Smooth muscle cell of the brain vasculature (primary cell): ENCODE measurements at places on chromosomes 2 and 18.
A peak's percentile ranks its signal among the peaks of the same experiment; 100 is the strongest.

- DNase-seq = no peak
Measured at GRCh38 chr18:13239171-13239956, 20.8 kb downstream of the LDLRAD4 start.

- no peak for DNase-seq
Measured at GRCh38 chr2:138170485-138170884, 206.2 kb downstream of the HNMT start.

GRCh38 chr18:80106482-80107051 lies 2.5 kb upstream of the ADNP2 start:
- DNase-seq = no peak

- no peak for DNase-seq
Measured at GRCh38 chr2:238725298-238725697, 122.6 kb upstream of the TWIST2 start.

DNA sequence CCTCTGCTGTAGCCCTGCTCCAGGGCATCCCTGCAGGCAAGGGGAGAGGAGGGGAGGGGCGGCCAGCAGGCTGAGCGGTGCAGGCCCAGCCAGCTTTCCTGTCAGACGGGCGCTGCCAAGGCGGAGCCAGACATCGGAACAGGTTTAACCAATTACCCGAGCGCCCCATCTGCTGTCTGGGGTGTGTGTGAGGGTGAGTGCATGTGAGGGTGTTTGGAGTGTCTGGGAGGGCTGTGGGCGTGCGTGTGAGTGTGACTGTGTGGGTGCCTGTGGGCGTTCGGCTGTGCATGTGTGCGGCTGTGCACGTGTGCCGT lies 20.0 kb downstream of the EMX1 start:
- DNase-seq = no peak

DNA sequence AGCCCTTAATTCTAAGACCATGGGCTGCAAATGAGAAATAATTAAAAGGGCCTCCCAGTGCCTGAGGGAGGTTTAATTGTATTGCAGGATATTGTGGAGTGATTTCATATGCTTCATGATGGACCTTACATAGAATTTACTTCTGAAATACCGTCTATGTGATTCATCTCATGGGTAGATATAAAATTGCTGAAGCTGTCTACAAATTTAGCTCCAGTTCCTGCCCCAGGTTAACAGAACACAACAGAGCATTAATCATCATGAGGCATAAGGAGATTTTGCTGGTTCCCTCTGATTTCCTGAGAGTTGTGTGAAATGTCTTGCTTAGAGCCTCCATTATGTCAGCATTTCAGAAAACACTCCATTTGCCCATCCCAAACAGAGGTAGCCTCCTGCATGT lies 770 bp downstream of the UPP2 start:
- no peak for DNase-seq

GRCh38 chr2:51000849-51001617 lies 30.9 kb downstream of the NRXN1 start:
- no peak for DNase-seq

GRCh38 chr18:13422541-13423147 lies 204.1 kb downstream of the LDLRAD4 start:
- no peak for DNase-seq

DNA sequence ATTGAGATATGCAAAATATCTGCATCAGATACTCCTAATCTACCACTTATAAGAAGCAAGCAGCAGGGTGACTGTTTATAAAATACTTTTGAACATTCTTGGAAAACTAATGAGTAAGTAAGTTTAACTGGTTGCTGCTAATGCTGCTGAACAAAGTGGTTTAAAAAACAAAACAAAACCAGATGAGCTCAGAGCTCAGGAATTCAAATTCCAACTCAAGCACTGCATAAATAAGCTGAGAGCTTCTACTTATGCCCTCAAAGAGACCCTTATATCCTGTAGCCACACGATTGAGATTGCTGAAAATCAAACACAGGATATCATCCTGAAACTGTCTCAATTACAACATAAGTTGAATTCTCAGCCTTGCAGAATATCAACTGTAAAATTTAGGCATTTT lies 62.3 kb upstream of the NYAP2 start:
- peak; percentile 64 for DNase-seq

DNA sequence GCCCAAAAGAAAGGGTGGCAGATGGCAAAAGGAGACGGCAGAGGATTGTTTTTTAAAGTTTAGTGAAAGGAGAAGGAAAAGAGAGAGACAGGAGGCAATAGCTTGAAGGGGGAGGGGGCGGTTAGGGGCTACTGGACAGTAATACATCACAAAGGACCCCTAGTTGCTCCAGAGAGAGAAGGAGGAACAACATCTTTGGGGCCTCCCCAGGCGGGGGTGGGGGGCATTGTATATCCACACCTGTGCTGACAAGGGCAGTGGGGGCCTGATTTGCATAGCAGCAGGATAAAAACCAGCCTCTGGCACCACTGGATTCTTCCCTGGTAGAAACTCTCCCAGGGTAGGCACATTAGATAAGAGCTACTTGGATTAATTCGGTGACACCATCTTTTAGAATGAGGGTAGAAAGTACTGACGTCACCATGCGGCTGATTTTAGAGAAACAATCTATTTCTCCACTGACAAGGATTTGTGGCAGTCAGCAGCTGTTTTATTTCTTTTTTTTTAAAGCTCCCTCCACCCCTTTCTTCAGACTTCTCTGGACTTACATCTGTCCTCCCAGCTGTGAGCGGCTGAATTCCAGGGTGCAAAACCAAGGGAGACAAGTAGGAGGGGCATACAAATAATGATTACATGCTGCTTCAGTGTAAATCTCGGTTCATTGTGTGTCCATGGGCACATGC lies 199.8 kb upstream of the NRP2 start:
- DNase-seq = no peak

- no peak for DNase-seq
Measured at GRCh38 chr2:241978670-241979069, 109.1 kb downstream of the RTP5 start.

DNA sequence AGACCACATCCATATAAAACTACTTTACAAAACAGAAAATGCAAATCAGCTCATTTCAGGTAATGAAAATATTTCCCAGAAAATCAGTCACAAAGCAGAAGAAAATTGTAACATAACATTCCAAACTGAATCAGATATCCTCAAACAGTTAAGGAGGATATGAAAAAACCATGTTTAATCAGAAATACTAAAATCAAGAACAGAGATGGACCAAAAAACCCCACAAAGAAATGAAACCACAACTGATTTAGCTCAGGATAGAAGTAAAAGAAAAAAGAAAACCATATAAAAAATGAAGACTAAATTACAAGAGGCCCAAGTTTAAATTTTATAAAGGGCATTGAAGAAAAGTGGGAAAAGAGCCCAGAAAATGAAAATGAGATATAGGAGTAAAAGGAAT lies 102.9 kb downstream of the RAB3GAP1 start:
- DNase-seq = no peak

- DNase-seq = no peak
Measured at GRCh38 chr2:239294571-239295054, 106.2 kb downstream of the HDAC4 start.

- DNase-seq = no peak
Measured at GRCh38 chr18:74528913-74529312, 5.4 kb upstream of the CNDP1 start.

GRCh38 chr2:57720728-57721627 lies 325.6 kb upstream of the VRK2 start:
- peak; percentile 32 for DNase-seq

- DNase-seq = no peak
Measured at GRCh38 chr2:46293466-46293865, 3.7 kb upstream of the EPAS1 start.

- no peak for DNase-seq
Measured at GRCh38 chr2:43609290-43609918, 13.6 kb upstream of the THADA start.

DNA sequence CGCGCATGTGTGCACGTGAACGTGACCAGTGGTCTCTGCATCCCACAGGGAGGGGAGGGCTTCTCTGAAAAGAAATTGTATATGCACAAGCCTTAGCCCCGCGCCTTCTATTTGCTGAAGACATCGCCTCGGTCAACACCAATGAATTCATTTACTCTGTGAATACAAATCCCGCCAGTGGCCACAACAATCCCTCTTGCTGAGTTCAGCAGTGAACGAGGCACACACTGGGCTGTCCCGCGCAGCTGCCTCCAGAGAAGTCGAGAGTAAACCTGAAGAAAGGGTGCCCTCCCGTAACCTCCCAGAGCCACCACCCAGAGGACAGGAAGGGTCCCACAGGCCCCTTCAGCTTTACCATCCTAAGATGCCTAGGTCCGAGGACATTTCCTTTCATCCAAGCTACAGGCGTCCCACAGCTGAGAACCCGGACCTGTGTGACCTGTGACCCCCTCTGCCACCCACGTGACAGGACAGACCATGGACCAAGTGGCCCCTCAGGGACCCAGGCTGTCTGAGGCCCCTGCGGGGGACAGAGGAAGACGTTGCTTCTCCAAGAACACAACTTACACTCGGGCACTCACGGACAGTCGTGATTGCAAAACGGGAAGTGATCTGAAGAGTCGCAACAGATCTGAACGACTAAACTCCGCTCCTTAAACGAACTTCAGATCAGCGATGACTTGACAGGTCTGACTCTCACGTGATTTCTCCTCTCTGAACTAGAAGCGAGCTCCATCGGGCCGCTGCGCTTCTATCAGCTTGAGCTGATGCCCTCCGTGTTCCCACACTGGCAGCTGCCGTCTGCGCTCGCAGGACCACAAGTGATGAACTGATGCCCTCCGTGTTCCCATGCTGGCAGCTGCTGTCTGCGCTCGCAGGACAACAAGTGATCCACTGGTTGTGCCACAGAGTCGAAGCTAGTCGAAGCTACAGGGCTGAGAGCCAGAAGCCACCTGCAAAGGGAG lies 92.7 kb downstream of the ZNF516 start:
- no peak for DNase-seq

- no peak for DNase-seq
Measured at GRCh38 chr2:950080-950966, at the start of gene SNTG2. SNTG2 (plus strand) TSS chr2:950849; CDS start chr2:950997, 148 bp downstream.

DNA sequence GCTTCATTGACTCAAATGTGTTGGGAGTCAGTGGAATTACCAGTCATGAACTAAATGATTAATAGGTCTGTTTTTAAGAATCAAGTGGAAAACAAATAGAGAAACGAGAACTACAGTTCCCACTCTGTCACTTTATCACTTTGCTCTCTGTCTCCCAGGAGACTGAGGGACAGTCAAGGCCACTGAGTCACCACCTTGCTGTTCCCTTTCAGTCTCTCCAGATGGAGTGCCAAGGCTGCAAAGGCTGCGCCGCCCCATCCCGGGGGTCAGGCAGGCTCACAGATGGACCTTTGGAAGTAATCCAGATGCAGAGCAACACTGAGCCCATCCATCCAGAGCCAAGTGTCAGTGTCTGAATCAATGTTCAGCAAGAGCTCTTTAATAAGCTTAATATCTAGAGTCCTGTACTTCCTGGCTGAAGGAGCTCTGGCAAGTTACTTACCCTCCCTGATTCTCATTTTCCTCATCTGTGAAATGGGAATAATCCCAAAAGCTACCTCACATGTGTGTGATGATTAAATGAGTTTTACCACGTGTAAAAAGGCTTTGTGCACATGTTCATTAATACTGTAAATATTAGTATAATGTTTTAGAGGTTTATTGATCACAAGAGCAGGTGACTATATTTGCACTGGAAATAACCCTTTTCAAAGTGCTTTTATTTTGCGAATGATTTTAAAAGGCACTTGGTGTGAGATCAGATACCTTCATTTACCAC lies 43.0 kb upstream of the EFEMP1 start:
- no peak for DNase-seq

GRCh38 chr2:119820275-119820674 lies 60.6 kb downstream of the PTPN4 start:
- DNase-seq = peak; percentile 50

DNA sequence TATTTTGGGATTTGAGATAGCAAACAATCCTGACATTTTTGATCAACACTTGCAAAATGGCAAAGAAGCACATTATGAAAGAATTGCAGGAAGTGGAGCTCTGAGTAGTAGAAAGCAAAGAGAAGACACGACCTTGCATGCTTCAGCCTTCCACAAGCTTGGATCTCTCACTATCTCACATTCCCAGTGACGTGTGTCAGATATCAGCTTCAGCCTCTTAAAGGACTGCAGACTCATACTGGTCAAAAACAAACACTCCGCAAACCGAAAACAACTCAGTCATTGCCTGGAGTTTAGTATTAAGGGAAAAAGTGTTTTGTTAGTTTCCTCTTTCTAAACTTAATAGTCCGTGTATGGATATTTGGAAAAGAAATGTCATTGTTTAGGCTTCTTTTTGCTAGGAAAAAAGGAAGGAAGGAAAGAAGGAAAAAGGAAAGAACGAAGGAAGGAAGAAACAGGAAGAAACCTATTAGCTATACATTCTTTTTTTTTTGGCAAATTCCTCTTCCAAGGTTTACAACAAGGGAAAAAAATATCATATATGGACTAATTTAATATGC lies 32.6 kb upstream of the SLC40A1 start:
- DNase-seq = peak; percentile 41

DNA sequence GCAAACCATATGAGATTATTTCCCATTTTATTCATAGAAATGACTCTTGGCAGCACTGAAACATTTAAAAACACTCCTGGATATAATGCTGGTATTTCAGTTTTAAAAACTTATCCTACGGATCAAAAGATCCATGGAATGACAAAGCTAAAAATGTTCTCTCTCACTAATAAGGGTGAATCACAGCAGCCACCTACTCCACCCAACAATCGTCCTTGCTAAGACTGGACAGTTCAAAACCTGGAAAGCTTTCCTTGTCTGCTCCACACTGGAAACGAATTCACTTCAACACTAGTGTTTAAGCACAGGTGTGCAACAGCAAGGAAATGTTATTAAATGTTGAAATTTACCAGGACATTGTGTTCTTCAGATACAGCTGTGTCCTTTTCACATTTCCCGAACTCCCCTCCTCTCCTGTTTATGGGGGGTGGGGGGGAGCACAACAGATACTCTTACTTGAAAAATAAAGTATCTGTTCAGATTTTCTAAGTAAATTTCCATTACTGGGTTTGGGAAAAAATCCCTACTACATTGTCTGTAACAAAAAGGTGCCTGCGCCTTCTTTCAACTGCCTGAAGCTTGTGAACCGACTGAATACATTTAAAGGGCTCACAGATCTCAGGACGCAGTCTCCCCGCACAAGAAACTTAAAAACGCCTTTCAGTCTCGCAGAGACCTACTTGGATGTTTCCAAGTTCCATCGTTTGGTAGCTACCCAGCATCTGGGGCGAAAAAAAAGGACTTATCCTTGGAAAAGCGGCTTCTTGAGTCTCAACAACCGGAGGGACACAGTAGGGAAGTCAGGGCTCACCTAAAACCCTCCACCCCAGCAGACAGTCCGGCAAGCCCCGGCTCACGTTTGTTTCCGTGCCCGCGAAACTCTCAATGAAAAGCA lies 1.3 kb downstream of the YWHAQ start:
- no peak for DNase-seq

- DNase-seq = no peak
Measured at GRCh38 chr2:12649602-12650400, 66.9 kb upstream of the TRIB2 start.

GRCh38 chr2:80154231-80154915 lies 150.2 kb downstream of the LRRTM1 start:
- no peak for DNase-seq

GRCh38 chr18:75319905-75320304 lies 107.6 kb downstream of the SMIM21 start:
- DNase-seq = no peak
